ENCODE measurements at places on chromosomes 7 and 10.

DNA sequence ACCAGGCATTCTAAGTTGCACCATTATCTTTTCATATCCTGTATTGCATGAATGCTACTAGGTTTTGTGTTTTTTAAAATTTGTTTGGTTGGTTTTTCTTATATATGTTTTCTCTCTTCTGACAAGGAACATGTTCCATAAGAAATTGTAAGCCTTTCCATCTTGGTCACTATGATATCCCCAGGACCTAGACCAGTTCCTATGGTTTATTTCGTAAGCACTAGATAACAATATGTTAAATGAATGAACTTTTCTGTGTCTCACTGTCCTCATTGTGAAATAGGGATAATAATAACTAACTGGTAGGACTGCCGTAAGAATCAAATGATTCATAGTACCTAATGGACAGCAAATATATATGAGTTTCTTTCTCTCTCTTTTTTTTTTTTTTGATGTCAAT lies 146.3 kb downstream of the SEMA3E start:
- no peak for DNase-seq

GRCh38 chr10:96096958-96097357 lies 33.1 kb upstream of the ZNF518A start:
- no peak for DNase-seq

GRCh38 chr7:36607721-36608095 lies 116.6 kb downstream of the AOAH start:
- DNase-seq = no peak

GRCh38 chr7:47968847-47969774 lies 10.3 kb downstream of the HUS1 start:
- peak; percentile 36 for DNase-seq

DNA sequence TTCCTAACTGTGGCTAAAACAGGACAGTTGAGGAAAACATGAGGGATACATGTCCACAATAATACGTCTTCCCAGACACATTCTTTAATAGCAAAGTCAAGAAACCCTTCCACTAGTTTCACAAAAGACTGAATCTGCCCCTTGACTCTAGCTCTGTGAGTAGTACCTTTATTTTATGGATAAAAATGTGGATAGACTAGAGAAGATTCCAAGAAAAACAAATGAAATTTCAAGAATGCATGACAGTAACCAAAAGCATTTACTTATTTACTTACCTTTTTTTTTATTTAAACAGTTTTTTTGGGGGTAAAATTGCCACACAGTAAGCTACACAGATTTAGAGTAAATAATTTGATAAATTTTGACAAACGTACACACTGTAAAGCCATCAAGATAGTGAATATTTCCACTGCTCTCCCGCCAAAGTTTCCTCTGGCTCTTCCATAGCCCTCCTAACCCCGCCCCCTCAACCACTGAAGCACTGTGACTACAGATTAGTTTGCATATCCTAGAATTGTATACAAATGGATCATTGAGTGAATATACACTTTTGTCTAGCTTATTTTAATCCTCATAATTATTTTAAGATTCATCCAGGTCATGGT lies 420.4 kb upstream of the ZMIZ1 start:
- no peak for DNase-seq
